ENCODE measurements at places on chromosomes 7 and 10. TPM values are rescaled to one million over a fixed set of nuclear protein-coding genes. Genes with fewer than 3 reads are reported as not detected.

GRCh38 chr10:131891196-131891928, 9.4 kb upstream of the PPP2R2D start:
- no peaks in the 10 kb centered on the region for H3K36me3 ChIP-seq
- DNase-seq: peak; percentile 69
- no peaks in the 10 kb centered on the region for H3K4me1 ChIP-seq

- H3K27me3 ChIP-seq: no peaks in the 10 kb centered on the region
- H3K36me3 ChIP-seq: peaks cover 6% of the 10 kb centered on the region
- no peak for DNase-seq
These were observed 43.0 kb downstream of the SHOC2 start for GRCh38 chr10:110962443-110962842.

OR13A1 gene
- 0.56 TPM for total RNA-seq

- H3K36me3 ChIP-seq: peaks cover 31% of the 10 kb centered on the region
- H3K27me3 ChIP-seq: no peaks in the 10 kb centered on the region
- no peaks in the 10 kb centered on the region for H3K4me1 ChIP-seq
These were observed 79.5 kb upstream of the FAM133B start for GRCh38 chr7:92669616-92670165.

- peak overlapping the region; percentile 60 for H3K4me3 ChIP-seq
- H3K27me3 ChIP-seq: peaks cover 55% of the 10 kb centered on the region
- peaks cover 30% of the 10 kb centered on the region for H3K4me1 ChIP-seq
- H3K36me3 ChIP-seq: no peaks in the 10 kb centered on the region
- peak overlapping the region; percentile 69 for H3K27ac ChIP-seq
These were observed 4.5 kb downstream of the KAZALD1 start for GRCh38 chr10:101066146-101066895.

PRF1 gene
- 53.3 TPM for total RNA-seq

DNA sequence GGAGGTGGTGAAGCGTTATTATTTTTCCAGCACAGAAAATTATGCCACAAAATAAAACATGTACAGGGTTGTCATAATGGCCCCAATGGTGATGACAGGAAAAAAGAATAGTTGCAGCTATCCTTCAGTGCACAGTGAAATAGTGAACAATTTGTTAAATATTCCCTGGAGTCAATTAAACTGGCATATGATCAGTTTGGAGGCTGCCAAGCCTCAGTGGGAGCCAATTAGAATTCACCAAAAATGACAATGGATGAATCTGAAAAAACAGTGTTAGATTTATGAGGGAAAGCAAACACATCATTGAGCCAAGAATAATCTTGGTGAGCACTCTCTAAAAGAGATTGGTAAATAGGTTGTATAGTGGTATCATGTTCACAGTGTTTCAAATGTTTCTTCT, 146.3 kb downstream of the OTUD1 start:
- no peak for DNase-seq
- H3K27ac ChIP-seq: no peak overlapping the region
- no peaks in the 10 kb centered on the region for H3K27me3 ChIP-seq
- H3K4me3 ChIP-seq: no peak overlapping the region

DNA sequence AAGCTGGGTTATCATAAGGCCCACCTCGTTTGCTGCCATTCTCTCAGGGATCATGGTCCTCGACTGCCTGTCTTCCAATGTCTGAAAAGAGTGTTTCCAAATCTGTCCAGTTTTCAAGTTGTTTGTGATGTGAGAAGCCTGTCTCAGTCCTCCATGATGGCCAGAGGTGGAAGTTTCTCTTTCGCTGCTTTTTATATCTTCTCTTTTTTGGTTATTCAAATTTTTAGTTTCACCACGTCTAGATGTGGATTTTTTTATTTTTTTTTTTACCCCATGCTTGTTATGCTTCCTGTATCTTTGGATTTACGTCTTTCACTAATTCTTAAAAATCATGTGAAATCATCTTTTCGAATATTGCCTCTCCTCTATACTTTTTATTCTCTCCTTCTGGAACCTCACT, 6.1 kb upstream of the RBM33 start:
- H3K4me3 ChIP-seq: no peak overlapping the region
- no peaks in the 10 kb centered on the region for H3K36me3 ChIP-seq
- peaks cover 6% of the 10 kb centered on the region for H3K4me1 ChIP-seq
- no peaks in the 10 kb centered on the region for H3K27me3 ChIP-seq
- DNase-seq: no peak
- no peak overlapping the region for H3K27ac ChIP-seq

- no peak overlapping the region for H3K27ac ChIP-seq
- DNase-seq: no peak
- peaks cover 27% of the 10 kb centered on the region for H3K27me3 ChIP-seq
- no peak overlapping the region for H3K4me3 ChIP-seq
- H3K36me3 ChIP-seq: no peaks in the 10 kb centered on the region
- peaks cover 36% of the 10 kb centered on the region for H3K4me1 ChIP-seq
These were observed 3.1 kb upstream of the IRF5 start for GRCh38 chr7:128934361-128935341.

DNA sequence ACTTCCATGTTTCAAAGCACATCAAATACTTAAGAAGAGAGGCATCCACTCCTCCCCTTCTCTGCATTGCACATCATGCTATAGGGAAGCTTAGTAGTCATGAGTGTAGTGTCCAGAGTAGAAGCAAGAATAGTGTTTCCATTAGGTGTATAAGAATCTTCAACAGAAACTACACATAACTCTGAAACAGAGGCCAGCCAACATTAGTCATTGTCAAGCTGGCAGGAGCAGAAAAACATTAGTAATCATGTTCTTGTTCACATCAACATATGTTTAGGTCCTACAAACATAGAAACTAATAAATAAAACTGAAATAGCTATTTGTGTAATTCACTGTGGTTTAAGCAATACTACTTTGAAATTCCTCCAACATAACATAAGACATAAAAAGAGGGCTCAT, 370.2 kb downstream of the PPP1R3A start:
- H3K4me3 ChIP-seq: no peak overlapping the region
- DNase-seq: no peak
- H3K27ac ChIP-seq: no peak overlapping the region
- H3K36me3 ChIP-seq: no peaks in the 10 kb centered on the region

DNA sequence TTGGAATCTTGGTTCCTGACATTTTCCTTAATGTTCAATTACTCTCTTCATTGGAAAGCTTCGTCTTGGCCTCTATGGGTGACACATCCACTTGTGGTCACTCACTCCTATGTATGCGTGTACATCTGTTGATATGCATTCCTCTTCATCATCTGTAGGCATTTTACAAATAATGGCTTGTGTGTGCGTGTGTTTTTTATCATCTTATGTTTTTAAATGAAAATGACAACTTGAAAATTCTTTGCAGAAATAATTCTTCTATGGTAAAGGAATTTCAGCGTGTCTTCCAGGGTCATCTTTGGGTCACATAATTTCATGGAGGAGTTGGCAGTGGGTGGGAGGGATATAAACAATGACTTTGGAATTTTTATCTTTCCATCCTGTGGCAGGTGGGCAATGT, 925.1 kb downstream of the LRMDA start:
- H3K4me3 ChIP-seq: no peak overlapping the region
- H3K27ac ChIP-seq: no peak overlapping the region
- H3K36me3 ChIP-seq: no peaks in the 10 kb centered on the region
